ENCODE measurements at places on chromosomes 5 and 9.

DNA sequence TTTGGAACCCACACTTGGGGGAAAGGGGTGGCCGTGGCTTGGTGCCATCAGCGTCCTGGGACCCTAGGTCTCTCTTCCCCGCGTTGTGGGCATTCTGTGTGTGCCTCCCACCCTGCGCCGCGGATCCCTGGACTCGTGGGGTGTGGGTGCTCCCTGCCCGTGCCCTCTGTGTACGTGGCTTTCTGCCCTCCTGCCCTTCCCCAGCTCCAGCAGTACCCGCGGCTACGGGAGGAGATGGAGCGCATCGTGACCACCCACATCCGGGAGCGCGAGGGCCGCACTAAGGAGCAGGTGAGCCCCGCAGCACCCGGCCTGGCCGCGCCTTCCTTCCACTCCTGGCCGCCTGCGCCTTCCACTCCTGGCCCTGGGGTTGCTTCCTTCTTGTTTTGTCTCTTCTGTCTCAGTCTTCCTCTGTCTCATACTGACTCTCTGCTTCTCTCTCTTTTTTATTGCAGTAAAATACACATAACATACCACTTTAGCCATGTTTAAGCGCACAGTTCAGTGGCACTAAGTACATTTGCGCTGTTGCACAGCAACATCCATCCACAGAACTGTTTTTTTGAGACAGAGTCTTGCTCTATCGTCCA lies 30.7 kb downstream of the DNM1 start:
- DNase-seq = no peak

DNA sequence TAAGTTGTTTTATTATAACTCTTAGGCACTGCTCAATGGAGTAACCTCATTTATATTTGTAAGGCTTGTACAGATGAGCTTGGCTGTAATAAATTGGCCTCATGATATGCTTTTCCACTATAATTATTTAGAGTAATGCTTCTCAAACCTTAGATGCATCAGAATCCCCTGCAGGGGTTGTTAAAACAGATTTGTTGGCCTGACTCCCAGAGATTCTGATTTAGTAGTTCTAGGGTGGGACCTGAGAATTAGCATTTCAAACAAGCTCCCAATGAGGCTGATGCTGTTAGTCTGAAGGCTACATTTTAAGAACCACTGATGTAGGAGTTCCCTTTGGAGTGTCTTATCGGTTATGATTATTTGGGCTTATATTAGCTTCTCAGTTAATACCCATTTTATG lies 38.2 kb upstream of the ARSB start:
- no peak for DNase-seq

DNA sequence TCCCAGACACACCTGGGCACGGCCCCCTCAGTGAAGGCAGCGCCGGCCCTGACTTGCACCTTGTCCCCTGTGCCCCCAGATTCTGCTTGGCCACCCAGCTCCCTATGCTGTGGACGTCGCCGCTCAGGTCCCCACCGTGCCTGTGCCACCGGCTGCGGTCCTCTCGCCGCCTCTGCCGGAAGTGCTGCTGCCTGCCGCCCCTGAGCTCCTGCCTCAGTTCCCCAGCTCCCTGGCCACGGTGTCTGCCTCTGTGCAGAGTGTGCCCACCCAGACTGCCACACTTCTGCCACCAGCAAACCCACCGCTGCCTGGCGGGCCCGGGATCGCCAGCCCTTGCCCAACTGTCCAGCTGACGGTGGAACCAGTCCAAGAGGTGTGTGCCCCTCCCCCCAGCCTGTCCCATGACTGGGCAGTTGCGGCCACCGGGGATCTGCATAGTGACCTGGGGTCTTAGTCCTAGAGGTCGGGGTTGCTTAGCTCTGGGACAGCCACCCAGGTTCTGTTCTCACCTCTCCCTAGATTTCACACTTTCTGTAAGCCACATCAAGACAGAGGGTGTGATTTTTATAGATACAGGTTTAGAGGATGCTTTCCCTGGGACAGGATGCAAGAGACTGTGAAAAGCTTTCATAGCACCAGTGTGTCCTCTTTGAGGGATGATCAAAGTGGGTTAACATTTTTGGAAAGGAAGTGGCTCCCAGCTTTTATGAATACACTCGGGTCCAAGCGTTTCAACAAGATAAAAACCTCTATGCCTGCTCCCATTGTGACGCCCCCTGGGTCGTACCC lies 78.0 kb downstream of the WNK2 start:
- no peak for DNase-seq

- peak; percentile 50 for DNase-seq
Observed at GRCh38 chr9:136312436-136312835, 8.5 kb upstream of the CCDC187 start.

- no peak for DNase-seq
Observed at GRCh38 chr5:52269859-52270258, 517.9 kb upstream of the ITGA1 start.

DNA sequence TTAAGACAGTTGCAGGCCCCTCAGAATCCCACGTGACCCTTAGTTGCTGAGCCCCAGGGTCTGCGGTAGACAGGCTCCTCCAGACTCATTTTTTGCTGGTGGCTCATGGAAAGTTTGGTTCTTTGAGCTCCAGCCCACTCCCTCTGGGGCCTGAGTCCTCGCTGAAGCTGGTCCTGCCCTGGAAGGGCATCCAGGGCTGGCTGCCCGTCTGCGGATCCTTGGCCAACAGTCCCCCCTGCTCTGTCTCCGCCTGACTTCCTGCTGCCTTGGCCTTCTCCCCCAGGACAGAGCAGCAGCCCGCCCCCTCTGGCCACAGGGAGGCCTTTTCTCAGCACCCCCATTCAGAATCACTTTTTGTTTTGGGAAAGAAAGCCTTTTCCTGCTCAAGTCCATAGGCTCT lies 24.4 kb downstream of the SLC6A7 start:
- DNase-seq = no peak

- peak; percentile 76 for DNase-seq
Observed at GRCh38 chr9:132646726-132647125, 23.1 kb downstream of the DDX31 start.
